Stimulated activated CD4-positive, alpha-beta T cell treated with anti-CD3 and anti-CD28 coated beads, Interleukin-15, amount 100 ng/mL, for 1 hour (primary cell): ENCODE measurements at places on chromosomes 2 and 18.
A peak's percentile ranks its signal among the peaks of the same experiment; 100 is the strongest.

GRCh38 chr2:196274387-196274809 is 103.0 kb upstream of the STK17B start:
- no peak for DNase-seq

GRCh38 chr2:181677912-181678586 is 2.3 kb downstream of the NEUROD1 start:
- peak; percentile 29 for DNase-seq

- DNase-seq: no peak
These were observed 2.0 kb upstream of the CAPN14 start for GRCh38 chr2:31219131-31219969.

DNA sequence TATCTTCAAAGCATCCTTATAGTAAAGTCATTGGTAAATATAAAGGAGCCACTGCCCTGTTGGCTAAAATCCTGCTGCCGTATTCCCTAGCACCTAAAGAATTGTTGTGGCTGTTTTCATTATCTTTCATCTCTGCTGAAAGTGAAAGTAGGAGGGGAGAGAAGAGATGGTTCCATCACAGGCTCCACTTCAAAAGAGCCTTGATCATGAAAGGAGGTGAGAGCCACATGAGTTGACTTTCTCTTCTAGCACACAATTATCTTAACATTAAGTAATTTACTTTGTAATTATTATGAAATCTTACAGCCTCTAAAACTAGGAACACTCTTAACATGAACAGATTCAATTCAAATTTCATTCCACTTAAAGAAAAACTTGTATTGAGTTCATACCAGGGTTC is 1050.9 kb upstream of the LRRTM1 start:
- DNase-seq: no peak

DNA sequence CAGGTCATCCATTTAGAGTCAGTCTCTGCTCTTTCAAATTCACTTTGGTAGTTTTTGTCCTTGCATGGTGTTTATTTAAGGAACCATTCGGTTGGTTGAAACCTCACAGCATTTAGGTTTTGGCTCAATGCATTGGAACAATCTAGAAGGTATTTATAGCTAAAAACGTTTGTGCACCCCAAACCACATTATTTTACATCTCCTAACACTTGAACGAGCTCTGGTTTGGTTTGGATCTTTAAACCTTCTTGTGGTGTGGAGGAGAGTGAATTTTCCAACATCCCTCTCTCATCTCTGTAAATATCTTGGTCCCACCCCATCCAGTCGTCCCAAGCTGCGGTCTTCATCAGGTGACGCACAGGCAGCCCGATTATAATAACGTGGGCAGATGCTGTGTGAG is 287.9 kb downstream of the LPIN1 start:
- no peak for DNase-seq

DNA sequence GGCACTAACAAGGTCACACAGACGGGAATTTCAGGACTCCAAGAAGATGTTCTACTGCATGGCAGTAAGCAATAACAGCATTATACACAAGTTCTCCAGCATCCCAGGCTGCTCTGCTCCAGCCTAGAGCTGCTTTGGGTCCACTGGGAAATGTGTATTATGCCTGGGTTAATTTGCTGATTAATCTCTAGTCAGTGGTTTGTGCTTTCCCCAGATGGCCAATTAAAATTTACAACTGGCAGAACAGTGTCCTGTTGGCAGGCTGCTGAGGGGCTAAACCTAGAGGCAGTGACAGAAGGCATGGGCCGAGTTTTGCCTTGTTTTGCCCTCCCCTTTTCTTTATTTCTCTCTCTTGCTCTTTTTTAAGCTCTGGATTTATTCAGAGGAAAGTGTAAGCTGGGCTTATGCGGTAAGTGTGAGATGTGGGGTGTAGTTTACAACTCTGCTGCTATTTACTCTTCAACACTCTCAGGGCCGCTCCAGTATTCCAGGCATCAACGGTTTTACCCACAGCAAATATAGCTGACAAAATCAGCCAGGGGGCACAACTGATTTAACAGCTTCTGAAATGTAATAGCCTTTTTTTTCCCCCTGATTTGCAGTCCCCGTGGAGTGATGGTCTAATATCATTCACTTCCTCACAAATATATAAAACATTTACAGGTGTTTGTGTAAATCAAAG is 348.0 kb downstream of the GPD2 start:
- DNase-seq: no peak

- no peak for DNase-seq
These were observed 179.5 kb downstream of the PHLPP1 start for GRCh38 chr18:62894681-62895390.

GRCh38 chr2:85649201-85650190 is 18.5 kb downstream of the SFTPB start:
- DNase-seq: no peak

GRCh38 chr18:73479477-73479876 is 611.7 kb upstream of the NETO1 start:
- DNase-seq: no peak

- DNase-seq: no peak
These were observed 16.9 kb downstream of the CYP26B1 start for GRCh38 chr2:72130659-72131360.

GRCh38 chr2:170739507-170740046 is 24.4 kb downstream of the SP5 start:
- DNase-seq: no peak
